ENCODE measurements at places on chromosomes 6 and 20.

GRCh38 chr6:44665683-44666082 lies 278.2 kb downstream of the CDC5L start:
- no peak for DNase-seq

GRCh38 chr6:39653612-39654011 lies 71.6 kb downstream of the KIF6 start:
- no peak for DNase-seq

DNA sequence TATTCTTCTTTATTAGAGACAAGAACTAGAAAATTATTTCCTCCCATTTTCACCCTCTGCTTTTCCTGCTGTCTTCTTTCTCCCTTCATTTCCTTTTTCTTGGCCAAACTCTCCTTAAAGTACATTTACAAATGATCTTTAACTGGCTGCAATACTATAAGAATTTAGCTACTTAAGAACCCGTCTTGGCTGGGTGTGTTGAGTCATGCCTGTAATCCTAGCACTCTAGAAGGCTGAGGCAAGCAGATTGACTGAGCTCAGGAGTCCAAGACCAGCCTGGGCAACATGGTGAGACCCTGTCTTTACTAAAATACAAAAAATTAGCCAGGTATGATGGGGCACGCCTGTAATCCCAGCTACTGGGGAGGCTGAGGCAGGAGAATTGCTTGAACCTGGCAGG lies 39.3 kb upstream of the SRPK1 start:
- no peak for DNase-seq

DNA sequence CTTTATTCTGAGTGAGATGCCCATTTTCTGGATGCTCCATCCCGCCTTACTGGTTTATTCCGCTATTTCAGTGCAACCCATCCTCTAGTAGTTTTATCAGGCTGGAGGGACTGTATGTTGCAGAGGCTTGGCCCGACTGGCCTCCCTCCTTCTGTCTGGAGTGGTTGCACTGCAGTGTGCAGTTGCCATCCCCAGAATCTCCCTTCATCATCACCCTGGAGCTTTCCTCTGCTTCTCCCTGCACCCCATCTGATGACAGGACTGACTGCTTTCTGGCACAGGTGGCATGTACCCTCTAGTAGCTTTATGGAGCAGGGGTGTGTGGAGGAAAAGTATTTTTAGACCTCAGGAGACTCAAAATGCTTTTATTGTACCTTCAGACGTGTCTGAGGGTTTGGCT lies 21.1 kb downstream of the WRNIP1 start:
- DNase-seq, result no peak

DNA sequence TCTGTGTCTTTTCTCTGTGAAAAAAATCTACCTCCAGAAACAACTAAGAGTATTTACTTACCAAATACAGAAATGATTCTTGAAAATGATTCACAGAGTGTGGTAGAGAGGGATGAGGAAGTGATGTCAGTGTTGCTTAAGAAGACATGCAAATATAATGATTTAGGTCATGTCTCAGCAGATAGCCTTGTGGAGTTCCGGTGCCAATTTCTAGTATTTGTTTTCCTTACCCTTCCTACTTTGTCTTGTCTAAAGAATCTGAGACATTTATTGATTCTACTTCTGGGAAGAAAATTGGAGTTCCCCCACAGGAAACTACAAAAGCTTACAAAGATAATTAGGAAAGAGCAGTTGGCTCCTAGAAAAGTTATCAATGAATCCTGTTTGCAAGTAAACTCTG lies 68.8 kb downstream of the GJA1 start:
- DNase-seq, result no peak

DNA sequence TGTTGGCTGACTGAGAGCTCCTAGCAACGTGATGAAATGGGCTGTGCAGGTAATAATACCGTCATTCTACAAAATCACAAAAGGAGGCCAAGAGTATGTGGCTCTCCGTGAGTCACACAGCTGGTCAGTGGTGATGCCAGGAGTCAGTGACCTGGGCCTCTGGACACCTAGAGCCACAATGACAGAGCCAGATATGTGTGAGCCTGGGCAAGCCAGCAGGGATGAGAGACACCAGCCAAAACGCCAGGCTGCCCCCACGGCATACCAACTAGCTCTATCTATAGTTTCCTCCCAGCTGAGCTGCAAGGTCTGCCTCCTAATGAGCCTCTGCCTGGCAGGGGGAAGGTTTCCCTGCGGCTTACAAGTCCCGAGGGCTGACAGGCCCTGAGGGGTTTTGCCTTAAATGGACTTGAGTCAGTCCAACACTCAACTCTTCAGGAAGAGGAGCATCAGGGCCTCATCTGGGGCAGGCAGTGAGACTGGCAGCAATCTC lies 70.0 kb downstream of the CPNE5 start:
- DNase-seq, result no peak

DNA sequence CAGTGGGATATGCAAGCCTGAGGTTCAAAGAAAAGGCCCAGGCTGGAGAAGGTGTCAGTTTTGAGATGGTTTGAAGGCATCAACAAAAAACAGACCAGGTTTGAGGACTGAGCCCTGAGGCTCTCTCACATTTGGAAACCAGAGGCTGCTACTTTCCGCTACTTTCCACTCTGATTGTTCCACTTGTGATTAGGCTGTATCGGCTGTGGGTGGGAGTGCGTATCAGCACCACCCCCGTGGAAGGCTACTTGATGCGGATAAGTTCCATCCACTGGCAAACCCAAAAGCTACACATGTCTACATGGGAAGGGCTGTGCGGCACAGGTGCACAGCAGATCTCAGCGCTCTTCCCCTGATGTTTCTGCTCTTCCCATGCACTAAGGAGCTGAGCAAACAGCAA lies 198.7 kb downstream of the GMPR start:
- DNase-seq, result no peak

DNA sequence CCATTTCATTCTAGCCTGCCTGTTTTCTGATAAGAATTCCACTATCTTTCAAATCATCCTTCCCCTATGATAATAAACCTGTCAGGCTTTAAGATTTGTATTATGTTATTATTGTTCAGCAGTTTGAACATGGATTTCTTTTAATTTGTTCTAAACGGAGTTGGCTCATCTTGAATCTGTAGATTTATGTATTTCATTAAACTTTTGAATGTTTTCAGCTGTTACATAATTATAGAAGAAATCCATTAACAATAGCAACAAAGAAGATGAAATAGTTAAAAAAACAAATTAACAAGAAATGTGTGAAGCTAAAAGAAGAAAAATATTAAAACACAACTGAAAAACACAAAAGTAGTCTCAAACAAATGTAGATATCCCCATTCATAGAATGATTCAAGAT lies 223.7 kb upstream of the RUNX2 start:
- DNase-seq, result no peak

DNA sequence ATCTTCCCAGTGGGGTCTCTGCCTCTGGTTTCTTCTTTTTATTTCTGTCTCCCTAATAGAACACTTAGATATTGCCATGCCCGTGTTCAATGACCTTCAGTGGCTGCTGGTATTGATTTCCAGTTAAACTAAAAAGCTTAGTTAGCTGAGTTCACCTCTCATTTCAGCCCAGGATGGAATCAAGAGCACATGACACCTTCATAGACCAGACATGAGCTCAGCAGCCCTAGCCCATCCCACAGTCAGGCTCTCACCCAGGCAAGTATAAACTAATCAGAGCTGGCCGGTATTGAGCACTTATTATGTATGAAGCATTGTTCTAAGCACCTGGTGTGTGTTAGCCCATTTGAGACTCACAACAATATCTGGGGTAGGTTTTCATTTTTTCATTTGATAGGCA lies 33.7 kb upstream of the PLEKHG1 start:
- no peak for DNase-seq

GRCh38 chr6:46044881-46045617 lies 29.4 kb upstream of the CLIC5 start:
- no peak for DNase-seq

Data from substantia nigra (tissue), 51 donors.